CD8-positive, alpha-beta memory T cell (primary cell): ENCODE measurements at places on chromosomes 6 and 20.

DNA sequence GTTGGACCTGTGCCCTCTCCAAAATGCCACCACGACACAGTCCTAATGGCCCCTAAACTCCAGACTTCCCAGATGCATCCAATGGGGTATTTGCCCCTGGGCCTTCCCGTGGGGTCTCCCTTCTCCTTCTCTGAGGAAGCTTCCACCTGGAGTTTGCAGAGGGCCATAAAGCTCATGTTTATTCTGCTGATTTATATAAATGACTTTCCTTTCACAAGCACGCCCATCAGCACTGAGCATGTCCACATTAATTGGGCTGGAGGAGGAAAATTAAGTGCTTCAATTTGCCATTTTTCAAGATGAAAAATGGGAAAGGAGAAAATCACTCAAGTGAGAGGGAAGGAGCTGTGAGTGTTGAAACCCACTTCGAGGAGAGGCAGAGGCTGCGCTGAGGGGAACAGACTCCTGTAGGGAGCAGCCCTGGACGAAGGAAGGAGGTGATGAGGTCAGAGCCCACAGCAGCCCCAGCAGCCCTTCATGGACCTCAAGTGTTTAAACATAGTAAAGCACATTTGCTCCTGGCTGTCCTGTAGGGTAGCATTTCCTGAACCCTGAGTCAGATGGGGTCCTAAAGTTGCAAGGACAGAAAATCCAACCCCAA is 434.9 kb upstream of the SULF2 start:
- no peak for DNase-seq

DNA sequence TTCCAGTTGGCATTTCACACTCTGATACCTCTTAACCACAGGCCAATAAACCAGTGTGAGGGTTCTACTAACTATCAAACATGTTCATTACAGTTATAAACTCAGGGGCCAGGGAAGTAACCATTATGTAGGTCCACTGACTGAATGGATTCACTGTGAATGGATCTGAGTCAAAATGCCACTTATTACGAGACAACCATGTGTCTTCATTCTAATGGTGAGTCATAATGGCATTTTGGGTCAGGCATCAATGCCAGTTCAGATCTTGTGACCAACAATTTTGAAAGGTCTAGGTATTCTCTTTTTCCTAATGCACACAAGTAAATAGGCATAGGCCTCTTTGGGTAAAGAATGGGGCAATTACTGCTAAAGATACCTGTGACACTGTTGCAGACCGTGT is 112.2 kb upstream of the HEY2 start:
- DNase-seq: no peak

- DNase-seq: no peak
Observed at GRCh38 chr20:16710781-16711180, 19.0 kb upstream of the SNRPB2 start.

- no peak for DNase-seq
Observed at GRCh38 chr6:148166339-148166968, 176.2 kb upstream of the SASH1 start.

- no peak for DNase-seq
Observed at GRCh38 chr6:25286891-25287290, 7.7 kb downstream of the CARMIL1 start.

DNA sequence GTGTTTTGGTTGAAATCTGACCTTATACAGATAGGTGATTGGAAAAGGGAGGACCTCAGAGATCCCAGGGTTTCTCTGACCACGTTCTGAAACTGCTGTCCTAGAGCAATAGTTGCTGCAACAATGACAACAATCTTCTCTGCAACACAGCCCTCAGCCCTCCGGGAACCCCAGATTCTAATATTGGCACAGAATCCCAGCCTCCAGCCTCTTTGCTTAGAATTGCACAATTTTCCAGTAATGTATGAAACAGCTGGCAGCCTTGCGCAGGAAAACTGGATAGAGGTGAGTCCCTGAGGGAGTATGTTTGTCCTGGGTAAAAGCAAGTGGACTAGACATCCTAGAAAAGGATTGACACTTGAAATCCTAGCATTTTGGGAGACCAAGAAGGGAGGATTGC is 30.4 kb upstream of the PNRC1 start:
- no peak for DNase-seq

GRCh38 chr6:37207903-37208456 is 38.0 kb downstream of the PIM1 start:
- peak; percentile 79 for DNase-seq

DNA sequence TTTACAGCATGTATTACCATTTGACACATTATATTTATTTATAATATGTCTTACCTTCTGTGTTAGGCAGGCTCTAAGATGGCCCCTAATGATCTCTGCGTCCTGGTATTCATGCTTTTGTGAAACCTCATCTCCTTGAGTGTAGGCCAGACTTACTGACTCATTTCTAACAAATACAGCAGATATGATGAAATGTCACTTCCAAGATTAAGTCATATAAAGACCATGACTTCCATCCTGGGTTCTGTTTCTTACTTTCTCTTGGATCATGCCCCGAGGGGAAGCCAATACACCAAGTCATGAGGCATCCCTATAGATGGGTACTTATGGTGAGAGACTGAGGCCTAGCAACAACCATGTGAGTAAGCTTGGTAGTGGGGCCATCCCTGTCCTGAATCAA is 30.2 kb downstream of the ZHX3 start:
- DNase-seq: no peak

- DNase-seq: no peak
Observed at GRCh38 chr20:19138758-19139157, 73.7 kb upstream of the SLC24A3 start.

DNA sequence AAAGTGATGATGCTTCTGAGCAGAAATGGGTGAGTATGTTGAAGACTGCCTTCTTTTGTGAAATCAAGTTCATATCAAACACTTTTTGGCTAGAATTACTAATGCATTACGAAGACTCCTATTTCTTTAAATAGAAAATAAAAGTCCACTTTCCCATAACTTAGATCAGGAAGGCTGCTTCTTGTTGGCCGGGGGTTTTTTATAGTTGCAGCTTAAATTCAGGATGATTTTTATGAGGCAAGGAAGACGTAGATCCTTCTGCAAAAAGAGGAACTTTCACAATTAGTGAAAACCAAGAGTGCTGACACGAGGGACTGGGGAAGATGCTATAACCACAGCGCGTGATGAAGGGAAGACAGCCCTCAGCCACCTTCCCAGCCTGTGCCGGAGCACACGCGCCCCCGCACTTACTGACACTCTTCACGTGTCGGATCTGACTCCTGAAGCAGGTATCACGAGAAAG is 206.1 kb upstream of the PRDM1 start:
- DNase-seq: no peak

GRCh38 chr20:409697-410559 is 1.8 kb downstream of the RBCK1 start:
- no peak for DNase-seq

- no peak for DNase-seq
Observed at GRCh38 chr6:7671581-7671980, 54.3 kb upstream of the BMP6 start.

DNA sequence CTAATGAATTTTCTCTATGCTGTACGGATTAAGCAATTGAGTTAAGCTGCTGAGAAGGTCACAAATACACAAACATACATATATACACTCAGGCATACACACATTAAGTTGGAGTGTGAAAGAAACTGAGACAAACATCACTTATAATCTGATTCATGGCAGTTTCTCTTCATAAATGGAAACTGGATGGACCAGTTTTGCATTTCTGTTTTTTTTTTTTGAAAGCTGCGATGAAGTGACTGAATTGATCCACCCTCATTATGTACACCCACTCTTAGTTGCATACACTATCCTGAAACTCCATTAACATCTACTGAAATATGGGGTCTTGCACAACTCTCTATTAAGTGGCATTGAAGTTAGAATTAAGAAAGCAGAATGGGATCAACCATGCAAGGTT is 32.9 kb upstream of the TENT5A start:
- no peak for DNase-seq

DNA sequence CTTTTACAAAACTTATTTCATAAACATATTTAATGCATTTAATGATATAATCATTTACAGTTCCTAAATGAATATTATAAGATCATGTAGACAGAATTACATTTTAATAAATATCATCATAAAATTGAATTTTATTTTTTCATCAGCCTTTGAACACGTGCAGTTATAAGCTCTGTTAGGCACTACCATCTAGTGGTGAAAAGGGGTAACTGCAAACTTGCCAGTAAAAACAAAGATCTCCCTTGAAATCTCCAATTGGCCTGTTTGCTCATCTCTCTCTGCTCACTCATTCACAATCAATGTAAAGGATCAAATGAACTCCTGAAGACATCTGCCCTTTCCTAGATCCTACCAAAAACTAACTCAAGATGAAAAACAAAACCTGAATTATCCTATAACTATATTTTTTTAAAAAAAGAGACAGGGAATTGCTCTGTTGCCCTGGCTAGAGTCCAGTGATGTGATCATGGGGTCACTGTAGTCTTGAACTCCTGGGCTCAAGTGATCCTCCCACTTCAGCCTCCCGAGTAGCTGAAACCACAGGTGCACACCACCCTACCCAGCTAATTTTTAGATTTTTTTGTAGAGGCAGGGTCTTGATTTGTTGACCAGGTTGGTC is 31.7 kb downstream of the SAMHD1 start:
- peak; percentile 6 for DNase-seq

DNA sequence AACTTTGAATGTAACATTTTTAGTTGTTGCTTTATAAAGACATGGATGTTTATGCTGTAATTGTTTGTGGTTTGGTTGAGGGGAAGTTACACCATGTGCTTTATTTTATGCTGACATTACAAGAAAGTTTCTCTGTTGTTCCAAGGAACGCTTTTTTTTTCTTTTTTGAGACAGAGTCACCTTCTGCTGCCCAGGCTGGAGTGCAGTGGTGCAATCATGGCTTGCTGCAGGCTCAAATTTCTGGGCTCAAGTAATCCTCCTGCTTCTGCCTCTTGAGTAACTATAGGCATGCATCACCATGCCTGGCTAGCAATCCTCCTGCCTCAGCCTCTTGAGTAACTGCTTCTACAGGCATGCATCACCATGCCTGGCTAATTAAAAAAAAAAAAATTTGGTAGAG is 21.0 kb upstream of the IFNGR1 start:
- no peak for DNase-seq

- no peak for DNase-seq
Observed at GRCh38 chr6:80256691-80257090, 150.2 kb downstream of the BCKDHB start.

DNA sequence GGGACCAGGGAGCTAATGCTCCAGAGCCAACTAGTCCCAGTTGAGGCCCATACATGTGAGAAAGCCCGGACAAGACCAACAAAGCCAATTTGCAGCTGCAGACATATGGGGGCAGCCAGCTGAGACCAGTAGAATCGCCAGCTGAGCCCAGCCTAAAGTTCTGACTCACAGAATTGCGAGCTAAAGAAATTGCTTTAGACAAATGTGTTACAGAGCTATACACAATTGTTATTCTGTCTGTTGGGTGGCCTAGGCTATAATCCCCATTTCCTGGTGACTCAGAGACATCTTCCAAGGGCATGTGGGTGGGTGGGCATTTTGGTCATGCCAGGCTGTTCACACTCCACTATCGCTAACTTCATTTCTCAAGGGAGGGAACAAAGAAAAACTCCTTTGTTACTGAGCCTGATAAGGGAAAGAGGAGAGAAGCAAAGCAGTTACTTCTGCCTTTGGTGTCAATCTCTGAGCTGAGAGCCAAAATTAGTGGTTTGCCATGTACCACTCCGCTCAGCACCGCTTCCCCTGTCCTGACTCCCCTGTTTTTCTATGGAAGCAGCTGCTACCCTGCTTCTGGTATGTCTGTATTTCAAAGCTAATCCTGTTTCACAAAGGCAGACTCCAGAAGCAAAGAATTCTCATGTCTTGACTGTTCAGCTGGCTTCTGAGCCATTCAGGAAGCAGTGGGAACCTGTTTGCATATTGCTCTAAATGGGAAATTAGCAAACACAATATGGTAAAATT is 26.1 kb downstream of the SCP2D1 start:
- DNase-seq: no peak

GRCh38 chr6:51118792-51119191 is 300.1 kb downstream of the TFAP2B start:
- DNase-seq: no peak

DNA sequence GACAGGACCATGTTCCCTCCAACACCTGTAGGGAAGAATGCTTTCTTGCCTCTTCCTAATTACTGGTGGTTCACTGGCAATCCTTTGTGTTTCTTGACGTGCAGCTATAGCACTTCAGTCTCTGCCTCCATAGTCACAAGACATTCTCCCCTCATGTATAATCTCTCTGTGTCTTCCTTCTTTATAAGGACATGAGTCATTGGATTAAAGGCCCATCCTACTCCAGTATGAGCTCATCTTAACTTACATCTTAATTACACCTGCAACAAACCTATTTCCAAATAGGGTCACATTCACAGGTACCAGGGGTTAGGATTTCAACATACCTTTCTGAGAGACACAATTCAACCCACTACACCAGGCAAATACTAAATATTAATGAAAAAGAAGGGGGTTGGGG is 213.6 kb downstream of the RNGTT start:
- no peak for DNase-seq

DNA sequence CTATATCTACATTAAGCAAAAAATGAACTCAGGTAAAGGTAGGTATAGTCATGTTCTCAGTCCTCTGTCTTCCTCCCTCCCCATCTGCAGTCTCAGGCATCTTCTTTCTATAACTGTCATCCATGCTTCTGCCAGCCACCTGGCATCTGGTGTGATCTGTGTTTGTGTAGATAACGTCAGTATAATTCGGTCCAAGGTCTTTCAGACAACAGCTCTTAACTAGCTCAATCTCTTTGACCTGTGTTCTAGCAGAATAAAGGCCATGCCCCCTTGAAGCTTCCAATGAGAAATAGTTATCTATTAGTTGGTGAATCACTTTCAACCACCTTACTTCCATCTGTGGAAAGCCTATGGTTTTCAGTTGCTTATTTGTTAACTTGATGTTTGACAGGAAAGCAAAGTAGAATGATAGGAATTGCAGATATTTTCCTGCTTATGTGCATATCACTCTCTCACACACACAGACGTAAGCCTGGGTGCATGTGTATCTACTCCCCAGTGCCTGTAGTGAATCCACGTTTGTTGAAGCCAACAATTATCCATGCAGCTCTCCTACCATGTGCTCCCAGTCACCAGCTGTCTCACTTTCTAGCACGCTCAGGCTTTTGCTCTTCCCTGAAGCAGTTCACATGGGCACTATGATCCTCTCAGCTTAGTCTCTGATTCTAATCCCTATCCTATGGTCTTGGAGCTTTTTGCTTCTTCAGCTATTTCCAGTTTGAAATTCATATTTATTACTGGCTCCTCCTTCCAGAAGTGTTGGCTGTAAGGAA is 433.7 kb upstream of the MANEA start:
- no peak for DNase-seq

DNA sequence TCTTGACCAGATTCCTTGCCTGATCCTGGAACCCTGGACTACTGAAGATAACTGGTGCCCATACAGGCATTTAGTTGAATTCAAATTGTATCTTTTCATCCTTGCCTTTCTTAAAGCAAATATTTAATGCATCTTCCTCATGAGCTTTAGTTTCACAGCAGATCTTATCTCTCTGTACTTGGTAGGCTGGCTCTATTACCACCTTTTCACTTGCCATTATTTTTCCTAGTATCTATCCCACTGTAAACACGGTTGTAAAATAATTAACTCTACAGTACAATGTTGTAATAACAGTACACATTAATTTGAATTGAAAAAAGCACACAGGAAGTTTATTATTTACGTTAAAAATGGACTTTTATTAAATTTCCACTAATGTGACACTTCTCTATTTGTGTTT is 1286.9 kb downstream of the GRIK2 start:
- DNase-seq: no peak

GRCh38 chr20:16228722-16229121 is 344.5 kb downstream of the KIF16B start:
- no peak for DNase-seq

GRCh38 chr6:52317211-52317610 is 32.7 kb upstream of the MCM3 start:
- DNase-seq: no peak
